ENCODE measurements at places on chromosomes 2 and 18.

DNA sequence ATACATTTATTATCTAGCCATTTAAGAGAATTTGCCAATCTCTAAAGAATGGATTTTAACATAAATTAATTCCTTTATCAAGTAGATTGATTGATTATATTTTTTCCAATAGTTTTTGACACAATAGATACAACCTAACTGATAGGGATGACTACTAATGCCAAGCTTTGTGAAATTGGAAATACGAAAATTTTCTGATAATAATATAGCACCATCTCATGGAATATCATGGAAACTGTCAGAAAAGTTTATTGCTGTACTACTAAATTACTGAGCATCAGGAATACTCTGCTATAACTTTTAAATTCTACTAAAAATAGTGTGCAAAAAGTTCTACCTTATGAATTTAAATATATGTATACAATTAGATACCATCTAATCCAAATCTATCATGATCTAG lies 101.8 kb upstream of the MAP2 start:
- no peak for DNase-seq

- no peak for DNase-seq
Observed at GRCh38 chr2:178485356-178485755, 5.1 kb downstream of the PLEKHA3 start.

DNA sequence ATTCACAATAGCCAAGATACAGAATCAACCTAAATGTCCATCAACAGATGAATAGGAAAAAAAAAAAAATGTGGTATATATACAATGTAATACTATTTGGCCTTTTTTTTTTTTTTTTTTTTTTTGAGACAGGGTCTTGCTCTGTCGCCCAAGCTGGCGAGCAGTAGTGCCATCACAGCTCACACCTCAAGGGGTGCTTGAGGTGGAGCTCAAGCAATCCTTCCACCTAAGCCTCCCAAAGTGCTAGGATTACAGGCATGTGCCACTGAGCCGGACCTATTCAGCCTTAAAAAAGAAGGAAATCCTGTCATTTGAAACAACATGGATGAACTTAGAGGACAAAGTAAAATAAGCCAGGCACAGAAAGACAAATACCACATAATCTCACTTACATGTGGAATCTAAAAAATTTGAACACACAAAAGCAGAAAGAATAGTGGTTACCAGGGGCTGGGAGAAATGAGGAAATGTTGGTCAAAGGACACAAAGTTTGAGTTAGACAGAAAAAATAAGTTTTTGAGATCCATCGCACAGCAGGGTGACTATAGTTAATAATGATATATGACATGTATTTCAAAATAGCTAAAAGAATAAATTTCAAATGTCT lies 26.0 kb downstream of the TLK1 start:
- no peak for DNase-seq

- DNase-seq: no peak
Observed at GRCh38 chr2:144233733-144234541, 286.0 kb downstream of the ZEB2 start.

- DNase-seq: peak; percentile 55
Observed at GRCh38 chr2:208266553-208266893, 468 bp downstream of the PIKFYVE start.

- DNase-seq: no peak
Observed at GRCh38 chr2:33603416-33603815, 4.3 kb upstream of the FAM98A start.

GRCh38 chr2:52704251-52704650 lies 1063.4 kb upstream of the CHAC2 start:
- no peak for DNase-seq

GRCh38 chr2:47173986-47174732 lies 19.1 kb upstream of the STPG4 start:
- DNase-seq: no peak

- peak; percentile 55 for DNase-seq
Observed at GRCh38 chr2:169107645-169108044, 38.3 kb downstream of the DHRS9 start.

GRCh38 chr2:115165529-115166109 lies 723.2 kb downstream of the DPP10 start:
- DNase-seq: no peak

GRCh38 chr2:42722320-42723190 lies 41.4 kb downstream of the OXER1 start:
- DNase-seq: peak; percentile 10

DNA sequence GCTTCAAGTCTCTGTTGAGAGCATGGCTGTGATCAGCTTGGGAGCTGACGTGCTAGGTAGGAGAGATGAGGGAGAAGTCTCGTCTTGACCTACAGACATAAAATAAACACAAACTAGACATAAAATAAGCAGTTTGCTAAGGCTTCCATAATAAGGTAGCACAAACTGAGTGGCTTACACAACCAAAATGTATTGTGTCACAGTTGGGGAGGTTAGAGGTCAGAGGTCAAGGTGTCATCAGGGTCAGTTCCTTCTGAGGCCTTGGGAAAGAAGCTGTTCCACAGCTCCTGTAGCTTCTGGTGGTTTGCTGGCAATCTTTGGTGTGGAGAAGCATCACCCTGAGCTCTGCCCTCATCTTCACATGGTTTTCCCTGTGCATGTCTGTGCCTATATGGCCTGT lies 20.2 kb downstream of the DAW1 start:
- DNase-seq: no peak

GRCh38 chr2:124898827-124899226 lies 873.7 kb downstream of the CNTNAP5 start:
- no peak for DNase-seq

DNA sequence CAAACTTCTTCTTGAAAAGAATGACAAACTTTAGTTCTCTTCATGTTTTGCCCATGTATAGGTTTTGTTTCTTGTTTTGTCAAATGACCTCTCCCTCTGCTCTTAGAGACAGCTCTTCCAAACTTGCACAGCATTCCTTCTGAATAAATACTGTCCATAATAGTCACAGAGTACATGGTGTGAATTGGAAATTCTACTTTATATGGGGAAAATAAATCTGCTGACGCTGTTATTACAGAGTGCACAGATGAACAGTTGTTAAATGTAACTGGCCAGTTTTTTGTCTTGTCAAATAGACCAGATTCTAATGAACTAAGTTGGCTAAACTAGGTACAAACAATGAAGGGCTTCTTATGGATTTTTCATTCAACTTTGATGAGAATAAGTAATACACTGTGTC lies 115.8 kb upstream of the DTNA start:
- DNase-seq: no peak

DNA sequence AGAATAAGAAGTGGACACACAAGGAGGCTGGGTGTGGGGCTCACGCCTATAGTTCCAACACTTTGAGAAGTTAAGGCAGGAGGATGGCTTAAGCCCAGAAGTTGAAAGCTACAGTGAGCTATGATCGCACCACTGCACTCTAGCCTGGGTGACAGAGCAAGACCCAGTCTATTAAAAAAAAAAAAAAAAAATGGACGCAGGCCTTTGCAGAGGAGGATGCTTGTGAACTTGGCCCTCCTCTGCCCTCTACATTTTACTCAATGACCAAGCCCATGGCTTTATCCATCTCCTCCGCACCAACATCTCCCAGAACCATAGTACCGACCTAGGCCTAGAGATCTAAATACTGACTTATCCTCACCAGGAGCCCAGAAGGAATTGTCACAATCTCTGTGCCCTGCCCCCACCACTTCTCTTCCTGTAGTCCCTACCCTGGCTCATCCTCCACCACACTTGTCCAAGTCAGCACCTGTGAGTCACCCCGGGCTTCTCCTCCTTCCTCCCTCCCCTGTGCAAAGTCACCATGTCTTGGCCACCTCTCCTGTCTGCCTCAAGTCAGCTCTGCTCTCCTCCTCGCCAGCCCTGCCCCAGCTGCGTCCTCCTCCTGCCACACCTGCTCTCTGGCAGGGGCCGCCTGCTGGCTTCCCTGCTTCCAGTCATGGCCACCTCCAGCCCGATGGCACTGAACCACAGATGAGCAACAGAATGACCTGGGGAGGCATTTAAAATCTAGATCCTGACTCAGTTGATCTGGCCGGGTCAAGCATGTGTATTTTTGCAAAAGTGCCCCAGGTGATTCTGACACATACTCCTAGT lies 35.8 kb upstream of the ASPRV1 start:
- DNase-seq: no peak

DNA sequence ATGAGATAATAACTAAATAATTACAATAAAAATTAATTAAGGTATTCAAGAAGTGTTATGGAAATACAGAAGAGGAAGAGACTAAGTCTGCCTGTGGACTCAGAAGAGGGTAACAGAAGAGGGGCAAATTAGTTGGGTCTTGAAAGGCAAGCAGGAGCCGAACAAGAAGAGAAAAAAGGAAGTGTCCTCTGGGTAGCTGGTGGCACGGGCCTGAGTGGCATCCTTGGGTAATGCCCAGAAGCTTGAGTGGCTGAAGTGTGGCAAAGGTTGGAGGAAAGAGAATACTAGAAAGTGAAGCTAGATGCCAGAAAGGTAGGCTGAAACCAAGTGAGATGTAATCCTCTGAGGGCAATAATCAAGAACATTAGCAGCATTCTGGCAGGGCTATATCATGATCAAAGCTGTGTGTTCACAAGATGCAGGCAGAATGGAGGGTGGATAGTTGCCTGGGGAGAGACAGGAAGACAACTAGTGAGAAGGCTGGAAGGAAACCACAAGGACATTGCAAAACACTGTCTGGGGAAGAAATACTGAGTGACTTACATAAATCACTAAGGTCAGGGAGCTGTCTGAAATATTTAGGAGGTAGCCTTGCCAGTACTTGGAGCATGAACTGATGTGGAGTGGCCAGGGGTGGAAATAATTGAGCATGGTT lies 16.2 kb downstream of the DOCK10 start:
- DNase-seq: no peak

DNA sequence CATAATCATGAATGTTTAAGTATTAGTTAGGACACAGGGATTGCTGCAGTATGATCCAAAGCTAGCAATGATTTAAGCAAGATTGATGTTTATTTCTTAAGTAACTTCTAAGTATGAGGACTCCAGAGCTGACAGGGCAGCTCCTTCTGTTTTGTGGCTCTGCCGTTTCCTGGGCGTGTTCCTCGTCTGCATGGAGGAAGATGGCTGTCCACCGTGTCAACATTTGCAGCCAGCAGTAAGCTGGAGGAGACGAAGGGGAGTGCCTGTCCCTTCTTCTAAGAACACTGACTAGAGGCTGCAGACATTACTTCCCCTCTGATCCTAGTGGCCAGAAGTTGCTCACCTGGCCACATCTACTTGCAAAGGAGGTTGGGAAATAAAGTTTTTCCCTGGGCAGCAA lies 144.1 kb downstream of the MYO1B start:
- no peak for DNase-seq

- no peak for DNase-seq
Observed at GRCh38 chr2:39433586-39434195, 3.4 kb downstream of the MAP4K3 start.

DNA sequence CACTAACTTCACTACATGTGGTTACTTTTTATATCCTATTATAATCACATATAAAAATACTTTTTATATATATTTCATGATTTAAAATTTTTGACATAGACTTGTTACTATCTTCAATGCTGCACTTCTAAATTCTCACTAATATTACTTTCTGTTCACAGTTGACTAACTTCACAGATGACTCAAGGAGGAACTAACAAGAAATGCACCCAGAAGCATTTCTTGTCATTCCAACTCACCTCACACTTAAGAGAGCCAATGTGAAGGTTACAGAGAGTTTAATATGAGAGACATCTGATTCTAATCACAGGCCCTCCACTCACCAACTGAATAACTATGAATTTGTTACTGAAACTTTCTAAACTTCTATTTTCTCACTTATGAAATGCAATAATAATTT lies 399.8 kb upstream of the SLC8A1 start:
- no peak for DNase-seq

DNA sequence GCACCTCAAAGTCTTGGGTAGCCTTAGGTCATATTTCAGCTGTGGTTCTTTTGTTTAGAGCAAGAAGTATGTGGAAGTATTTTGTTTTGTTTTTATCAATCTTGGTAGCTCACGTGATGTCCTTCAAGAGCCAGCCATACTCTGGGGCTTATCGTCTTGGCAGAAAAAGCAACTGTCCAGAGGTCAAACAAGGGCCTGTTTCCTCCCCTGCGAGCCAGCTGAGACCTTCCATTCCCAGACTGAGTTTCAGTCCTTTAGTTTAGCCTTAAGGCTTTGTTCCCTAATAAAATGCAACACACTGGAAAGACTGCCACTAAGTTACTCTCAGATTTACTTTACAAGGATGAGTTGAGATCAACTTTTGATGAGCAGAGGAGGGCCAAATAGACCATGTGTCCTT lies 63.5 kb downstream of the TXNL1 start:
- DNase-seq: no peak

GRCh38 chr2:234950730-234951663 lies 820 bp upstream of the SH3BP4 start:
- DNase-seq: no peak

DNA sequence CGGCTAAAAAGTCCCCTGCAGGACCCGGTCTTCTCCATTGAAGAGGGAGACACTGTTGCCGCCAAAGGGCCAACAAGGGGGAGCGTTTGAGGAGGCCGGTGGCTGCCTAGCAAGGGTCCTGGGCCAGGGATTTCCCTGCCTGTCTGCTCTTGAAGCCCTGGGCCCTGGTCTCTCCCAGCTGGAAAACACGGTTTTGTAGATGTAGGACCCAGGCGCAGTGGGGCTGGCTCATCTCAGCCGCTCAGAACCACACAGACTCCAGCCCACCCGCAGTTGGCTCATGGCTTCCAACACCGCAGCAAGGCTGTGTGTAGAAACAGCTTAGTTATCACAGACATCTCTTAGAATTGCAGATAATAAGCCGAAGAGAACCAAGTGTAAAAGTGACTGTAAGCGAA lies 57.1 kb upstream of the TWIST2 start:
- no peak for DNase-seq

DNA sequence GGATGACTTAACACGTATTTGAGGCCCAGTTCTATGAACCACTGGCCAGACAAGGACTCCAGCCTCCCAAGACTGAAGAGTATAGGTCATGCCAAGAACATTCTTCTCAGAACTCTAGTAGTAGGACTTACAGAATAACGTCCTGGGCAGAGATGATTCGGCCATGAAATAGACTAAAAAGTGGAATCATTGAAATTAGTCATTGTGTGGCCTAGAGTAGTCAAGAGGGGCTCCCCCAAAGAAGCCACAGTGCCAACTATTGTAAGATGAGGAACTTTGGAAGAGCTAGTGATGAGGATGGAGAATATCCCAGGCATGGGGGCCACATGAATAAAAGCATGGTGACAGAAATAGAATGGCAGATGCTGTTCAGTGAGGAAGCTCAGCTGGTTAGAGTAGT lies 101.1 kb downstream of the TRIB2 start:
- DNase-seq: no peak

GRCh38 chr2:230343747-230344146 lies 16.8 kb downstream of the SP140L start:
- DNase-seq: no peak

GRCh38 chr2:30433541-30434299 lies 13.3 kb upstream of the LCLAT1 start:
- no peak for DNase-seq

GRCh38 chr2:48412443-48413250 lies 117.3 kb upstream of the STON1 start:
- no peak for DNase-seq

- DNase-seq: no peak
Observed at GRCh38 chr2:10889651-10890215, 22.0 kb upstream of the KCNF1 start.

All from thymus (tissue), 14 donors.